GM06990 (cell line): ENCODE measurements at places on chromosomes 13 and 19.

- no peak for DNase-seq
Observed at GRCh38 chr19:2728783-2729387, 7.7 kb upstream of the DIRAS1 start.

GRCh38 chr13:105952973-105953290, 582.5 kb downstream of the EFNB2 start:
- no peak for DNase-seq

GRCh38 chr19:5262721-5263120, 77.9 kb downstream of the PTPRS start:
- DNase-seq: no peak

DNA sequence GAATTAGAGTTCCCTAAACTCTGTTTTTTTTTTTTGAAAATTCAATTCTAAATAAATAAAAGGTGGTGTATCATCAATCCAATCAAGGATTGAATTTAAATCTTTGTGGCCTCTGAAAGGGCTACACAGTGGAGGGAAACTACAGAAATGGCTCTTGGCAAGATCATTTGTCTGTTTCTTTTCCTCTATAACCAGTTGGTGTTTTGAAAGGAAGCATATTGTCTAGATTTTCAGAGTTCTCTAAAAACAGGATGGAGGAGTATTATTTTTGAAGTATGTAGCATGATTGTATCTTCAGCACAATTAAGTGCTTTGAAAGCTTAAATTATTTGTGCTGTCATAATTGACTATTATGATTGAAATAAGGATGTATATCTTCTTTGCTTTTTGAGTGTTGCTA, 29.8 kb downstream of the WASF3 start:
- no peak for DNase-seq

GRCh38 chr13:98912846-98913245, 65.0 kb downstream of the DOCK9 start:
- DNase-seq: no peak

DNA sequence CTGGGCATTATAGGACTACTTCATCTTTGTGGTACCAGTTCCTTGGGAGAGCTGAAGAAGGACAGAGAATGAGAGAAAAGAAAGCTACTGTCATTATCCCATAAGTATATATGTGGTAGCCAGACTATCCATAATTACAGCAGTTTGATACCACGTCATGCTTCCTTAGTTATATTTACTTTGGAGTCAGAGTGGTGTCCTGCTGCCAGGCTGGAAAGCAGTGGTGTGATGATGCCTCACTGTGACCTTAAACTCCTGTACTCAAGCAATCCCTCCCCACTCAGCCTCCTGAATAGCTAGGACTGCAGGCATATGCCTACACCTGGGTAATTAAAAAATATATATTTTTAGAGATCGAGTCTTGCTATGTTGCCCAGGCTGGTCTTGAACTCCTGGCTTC, 57.8 kb downstream of the WTIP start:
- DNase-seq: no peak

- no peak for DNase-seq
Observed at GRCh38 chr13:53005626-53006025, 23.0 kb upstream of the OLFM4 start.

DNA sequence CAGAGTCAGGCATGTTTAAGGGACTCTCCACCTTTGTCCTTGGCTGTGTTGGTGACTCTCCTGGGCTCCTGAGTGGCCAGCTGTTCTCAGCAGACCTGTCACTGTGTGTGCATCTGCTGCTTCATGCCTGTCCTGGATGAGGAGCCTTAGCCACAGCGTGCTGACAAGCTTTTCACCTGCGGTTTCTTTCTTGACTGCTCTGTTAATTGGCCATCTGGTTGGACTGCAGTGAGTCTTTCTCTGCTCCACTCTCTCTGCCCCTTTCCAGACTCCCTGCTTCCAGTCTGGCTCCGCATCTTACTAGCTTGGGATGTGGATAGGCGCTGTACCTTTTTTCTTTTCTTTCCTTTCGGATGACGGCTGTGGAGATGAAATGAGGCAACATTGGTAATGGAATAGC, 38.8 kb downstream of the POLR1D start:
- DNase-seq: no peak

DNA sequence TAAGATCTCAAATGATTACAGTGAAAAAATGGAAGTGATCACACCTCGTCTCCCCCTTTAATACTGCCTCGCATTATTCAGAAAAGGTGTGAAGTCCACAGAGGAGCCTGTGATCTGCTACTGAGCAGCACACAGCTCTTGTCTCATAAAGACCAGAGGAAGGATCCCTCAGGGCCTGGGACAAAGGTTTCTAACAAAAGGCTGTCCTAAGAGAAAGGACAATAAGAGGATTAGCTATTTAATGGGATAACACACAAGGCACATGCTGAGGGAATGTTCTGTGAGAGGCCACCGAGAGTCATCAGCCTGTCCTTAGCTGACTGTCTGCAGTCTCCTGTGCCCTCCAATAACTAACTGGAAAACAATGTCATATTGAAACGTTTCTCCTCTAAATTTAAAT, 26.7 kb downstream of the EBPL start:
- DNase-seq: no peak

GRCh38 chr13:21067848-21068247, 6.5 kb upstream of the LATS2 start:
- DNase-seq: no peak

GRCh38 chr19:17026706-17027534, at the start of gene CPAMD8:
Gene CPAMD8 (minus strand): TSS chr19:17026810. CDS start chr19:17026642, 168 bp downstream.
- DNase-seq: no peak
